ENCODE measurements at places on chromosomes 6 and 20.

DNA sequence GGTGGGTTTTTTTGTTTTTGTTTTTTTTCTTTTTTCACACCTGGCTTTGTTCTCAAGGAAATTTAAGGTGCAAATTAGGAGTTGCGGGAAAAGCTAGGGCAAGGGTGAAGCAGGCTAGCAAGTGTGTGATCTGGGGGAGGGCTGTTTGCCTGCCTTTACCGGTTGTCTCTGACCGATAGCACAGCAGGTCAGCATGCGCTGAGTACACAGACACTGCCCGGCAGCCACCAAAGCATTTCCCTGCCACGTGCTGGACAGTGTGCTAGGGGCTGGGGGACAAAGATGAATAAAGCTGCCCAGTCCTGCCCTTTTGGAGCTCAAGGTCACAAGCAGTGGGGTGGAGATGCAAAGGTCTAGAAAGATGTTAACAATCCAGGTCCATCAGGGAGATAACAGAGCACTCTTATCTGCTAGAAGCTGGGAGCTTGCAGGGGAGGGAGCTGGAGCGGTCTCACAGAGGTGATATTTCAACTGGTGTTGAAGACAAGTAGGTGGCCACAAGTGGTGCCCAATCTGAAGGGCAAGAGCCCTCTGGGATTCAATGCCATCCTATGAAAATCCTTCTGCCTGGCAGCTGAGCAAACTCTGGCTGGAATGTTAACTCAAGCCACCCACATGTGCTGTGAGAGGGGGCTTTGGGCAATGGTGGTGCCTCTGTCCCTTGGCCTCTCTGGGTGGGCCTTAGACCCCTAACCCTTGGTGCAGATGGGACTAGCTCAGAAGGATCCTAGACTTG is 24.5 kb downstream of the TTBK1 start:
- DNase-seq, result no peak

DNA sequence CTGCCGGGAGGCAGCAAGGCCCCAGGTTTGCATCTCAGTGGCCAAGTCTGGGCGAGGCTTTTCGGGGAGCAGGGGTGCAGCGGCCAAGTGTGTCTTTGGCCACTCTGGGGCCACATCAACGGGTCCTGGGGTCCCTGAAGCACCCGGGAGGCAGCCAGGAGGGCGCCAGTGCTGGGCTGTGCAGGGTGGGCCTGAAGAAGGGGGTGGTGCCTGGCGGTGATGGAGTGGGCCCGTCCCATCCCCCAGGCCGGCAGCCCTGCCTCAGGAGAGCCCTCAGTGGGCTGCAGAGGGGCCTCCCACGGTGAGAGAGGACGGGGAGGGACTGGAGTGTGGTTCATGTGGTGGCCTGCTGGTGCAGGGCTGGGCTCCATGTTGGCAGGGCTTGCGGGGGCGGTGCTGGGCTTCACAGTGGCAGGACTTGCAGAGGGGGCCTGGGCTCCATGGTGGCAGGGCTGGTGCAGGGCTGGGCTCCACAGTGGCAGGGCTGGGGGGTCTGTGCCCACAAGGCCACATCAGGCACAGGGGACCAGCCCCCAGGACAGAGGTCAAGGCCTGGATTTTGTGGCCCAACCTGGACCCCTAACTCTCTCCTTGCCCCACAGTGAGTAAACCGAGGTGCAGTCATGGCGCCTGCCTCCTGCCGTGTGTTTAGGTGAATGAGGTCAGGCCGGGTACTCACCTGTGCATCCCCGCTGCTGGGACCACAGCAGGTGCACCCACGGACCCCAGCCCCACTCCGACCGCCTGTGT is 10.5 kb upstream of the BHLHE23 start:
- no peak for DNase-seq

DNA sequence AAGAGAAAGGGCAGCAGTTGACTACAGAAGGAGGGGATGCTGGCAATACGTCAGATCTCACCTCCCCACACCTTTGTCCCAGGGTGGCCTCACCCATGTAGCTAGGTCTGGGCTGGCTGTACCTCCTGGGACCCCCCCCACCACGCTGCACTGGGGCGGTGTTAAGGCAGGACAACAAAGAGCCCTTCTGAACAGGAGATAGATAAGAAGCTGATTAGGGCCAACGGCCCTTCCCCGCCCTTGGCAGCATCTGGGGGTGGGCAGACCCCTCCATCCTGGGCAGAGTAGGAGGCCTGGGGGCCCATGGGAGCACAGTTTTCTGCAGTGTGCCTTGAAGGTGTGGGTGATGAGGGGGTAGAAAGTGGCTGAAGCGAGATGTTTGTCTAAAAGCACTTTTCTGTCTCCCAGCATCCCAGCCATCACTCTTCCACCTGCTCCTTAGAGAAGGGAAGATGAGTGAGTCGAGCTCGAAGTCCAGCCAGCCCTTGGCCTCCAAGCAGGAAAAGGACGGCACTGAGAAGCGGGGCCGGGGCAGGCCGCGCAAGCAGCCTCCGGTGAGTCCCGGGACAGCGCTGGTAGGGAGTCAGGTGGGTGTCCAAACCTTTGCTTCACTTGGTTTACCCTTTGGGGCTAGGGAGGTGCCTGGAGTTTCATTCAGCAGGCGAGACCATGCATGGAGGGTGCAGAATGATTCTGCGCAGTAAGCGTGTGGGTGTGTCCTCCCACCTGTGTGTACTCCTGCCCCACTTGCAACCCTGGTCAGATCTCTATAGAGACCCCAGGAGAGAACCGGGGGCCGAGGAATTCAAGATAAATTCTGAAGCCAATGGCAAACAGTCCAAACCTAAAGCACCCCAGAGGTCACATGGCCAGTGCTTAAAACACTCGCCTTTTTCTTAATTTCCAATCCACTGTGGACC is 3.9 kb downstream of the HMGA1 start:
- peak; percentile 30 for DNase-seq

DNA sequence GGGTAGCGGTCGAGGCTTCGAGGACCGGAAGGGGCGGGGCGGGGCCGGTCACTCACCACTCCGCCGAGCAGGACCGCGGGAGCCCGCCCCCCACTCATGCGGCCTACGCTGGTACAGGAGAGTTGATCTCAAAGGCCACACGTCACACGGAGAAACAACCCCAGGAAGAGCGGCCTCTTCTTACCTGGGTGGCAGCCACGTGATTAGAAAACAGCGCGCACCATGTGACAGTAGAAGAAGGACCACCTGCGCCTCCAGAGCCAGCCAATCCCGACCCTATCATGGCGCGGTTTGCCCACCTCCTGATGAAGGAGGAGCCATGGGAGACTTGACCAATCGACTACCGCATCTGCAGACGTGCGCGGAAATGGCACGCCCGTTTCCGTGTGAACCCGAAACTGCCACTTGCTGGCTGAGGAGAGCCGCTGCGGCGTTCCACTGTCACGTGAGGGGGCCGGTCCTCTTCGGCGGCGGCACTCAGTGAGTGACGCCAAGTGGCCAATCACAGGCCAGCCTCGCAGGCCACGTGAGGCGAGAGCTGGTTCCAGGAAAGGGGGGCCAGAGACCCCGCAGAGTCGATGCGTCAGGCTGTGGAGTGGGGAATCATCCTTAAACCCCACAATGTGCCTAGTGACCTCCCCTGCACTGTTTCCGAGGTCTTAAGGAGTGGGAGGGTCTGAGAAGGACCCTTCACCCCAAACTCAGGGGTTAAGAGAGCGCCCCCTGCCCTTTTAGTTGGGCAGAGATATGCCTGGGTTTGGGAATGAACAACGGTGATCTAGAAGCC is at the start of gene CUTA:
Gene CUTA, minus strand, starts transcription at position 205 of the 787 bp plus-strand sequence. Its CDS starts 107 bp downstream, at position 98.
- peak; percentile 97 for DNase-seq

GRCh38 chr20:29876911-29877285 is 1380.6 kb upstream of the DEFB115 start:
- DNase-seq, result no peak

- no peak for DNase-seq
These were observed 188.5 kb downstream of the REV3L start for GRCh38 chr6:111294374-111294967.

DNA sequence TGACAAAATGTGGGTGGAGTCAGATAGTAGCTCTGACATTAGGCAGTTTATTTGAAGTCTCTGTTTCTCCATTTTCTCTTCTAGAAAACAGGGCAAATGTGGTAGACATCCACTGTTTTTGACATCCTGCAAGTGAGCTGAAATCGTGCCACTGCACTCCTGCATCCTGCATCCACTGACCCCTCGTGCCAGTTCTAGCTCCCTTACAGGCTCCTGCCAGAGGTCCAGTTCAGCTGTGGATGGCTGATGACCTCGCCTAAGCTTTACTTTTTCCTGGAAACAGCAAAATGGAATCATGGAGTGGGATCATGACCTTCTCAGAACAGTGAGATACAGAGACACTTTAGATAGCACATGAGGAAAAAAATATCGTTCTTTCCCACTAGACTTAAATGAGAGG is 58.5 kb downstream of the TULP4 start:
- DNase-seq, result no peak
